ENCODE measurements at places on chromosomes 5 and 9.

- DNase-seq = no peak
These were observed 236.1 kb downstream of the ASTN2 start for GRCh38 chr9:117178596-117179375.

GRCh38 chr5:107464876-107465275, 205.9 kb downstream of the EFNA5 start:
- DNase-seq = no peak

- DNase-seq = no peak
These were observed 72.3 kb downstream of the ARSB start for GRCh38 chr5:78912811-78913210.

DNA sequence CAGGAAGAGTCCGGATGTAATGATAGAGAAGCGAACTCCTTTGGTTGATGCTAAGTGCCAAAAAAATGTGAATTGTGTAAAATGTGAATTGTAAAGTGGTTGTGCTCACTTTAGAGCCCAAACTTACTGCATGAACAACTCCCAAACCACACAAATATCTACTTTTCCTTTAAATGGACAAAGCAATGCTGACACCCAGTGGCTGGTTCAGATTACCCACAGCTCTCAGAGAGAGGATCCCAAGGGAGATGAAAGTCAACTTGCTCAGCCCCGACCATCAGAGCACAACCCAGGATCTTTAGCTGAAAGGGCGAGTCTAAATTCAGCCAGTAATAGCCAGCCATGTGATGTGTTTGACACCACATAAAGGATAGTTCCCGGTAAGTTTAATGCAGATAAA, 133.7 kb downstream of the NMUR2 start:
- DNase-seq = no peak

- DNase-seq = no peak
These were observed 42.5 kb upstream of the TAF1L start for GRCh38 chr9:32677931-32678330.

DNA sequence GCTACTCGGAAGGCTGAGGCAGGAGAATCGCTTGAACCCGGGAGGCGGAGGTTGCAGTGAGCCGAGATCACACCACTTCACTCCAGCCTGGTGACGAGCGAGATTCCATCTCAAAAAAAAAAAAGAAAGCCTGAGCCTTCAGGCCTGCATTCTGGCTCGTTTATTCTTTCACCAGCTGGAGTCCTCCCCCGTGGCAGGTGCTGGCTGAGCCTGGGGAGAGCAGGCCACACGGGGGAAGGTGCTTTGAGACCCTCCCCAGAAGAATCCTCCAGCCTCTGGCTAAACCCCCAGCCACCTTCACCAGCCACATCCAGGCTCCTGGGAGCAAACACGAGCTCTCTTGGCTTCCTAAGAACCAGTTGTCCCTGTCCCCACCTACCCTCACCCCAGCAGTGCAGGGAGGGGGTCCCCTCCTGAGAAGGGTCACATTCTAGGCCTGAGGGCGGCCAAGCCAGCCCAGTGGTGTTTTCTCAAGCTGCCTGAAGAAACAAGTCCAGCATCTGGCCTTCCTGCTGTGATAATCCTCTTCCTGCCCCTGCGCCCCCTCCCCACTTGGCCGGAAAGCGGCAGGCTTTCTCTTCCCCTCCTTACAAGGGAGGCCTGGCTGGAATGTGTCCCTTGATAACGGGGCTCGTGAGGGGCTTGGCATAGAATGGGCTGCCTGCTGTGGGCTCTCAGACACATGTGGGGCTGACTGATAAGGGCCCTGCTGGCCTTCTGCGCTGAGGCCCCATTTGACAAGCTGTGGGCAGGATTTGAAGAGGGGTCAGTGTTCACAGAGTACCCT, 41.5 kb downstream of the PLPP7 start:
- no peak for DNase-seq

- DNase-seq = no peak
These were observed 50.2 kb downstream of the IPPK start for GRCh38 chr9:92619601-92620300.

DNA sequence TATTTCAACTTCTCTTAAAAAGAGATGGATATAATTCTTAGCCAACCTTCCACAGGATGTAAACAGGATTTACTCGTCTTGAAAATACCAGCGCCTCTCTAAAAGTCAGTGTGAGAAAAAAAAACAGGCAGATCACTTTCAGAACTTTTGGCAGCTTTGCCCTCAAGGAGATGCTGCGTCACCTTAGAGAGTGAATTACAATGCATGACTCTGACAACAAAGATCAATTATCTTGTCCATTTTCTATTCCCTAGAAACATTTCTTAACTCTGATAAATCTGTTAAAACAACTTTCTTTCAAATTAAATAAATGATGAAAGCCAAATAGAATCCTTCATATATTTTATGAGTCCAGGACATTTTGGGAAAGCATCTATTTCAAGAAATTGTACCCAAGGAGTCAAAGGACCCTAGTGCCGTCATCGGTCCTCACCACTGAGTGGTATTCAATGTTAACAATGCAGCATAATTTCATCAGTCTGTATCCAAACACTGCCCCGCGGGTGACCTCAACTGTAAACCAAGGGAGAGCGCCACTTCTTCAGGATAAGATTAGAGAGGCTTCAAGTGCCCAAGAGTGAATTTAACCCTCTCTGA, 536.0 kb downstream of the PDE4D start:
- DNase-seq = no peak

DNA sequence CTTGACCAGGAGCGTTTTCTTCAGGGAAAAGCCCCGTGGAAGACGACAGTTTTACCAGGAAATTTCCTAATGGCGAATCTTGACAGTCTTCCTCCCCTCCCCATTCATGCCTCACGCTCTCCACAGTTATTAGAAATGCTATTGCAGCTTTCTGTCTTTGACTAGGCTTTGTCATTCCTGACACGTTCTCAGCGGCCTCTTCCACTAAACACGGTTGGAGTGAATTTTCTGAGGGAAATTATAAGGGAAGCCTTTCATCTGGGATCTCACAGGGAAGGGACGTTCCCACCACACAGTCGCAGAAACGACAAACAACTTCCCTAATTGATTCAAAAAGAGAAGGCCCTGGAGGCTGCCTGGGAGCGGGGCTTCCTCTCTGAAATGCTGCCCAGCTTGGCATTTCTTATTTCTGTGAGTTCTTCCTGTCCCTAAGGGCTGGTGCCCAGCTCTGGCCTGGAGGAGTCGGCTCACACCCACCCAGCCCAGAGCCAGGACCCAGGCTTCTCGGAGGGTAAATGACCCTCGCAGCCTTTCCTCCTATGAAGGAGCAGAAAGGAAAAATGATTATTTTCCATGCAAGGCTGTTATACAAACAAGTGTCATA, 57.1 kb upstream of the PPP1R26 start:
- DNase-seq = no peak

- no peak for DNase-seq
These were observed 5.1 kb upstream of the TESK1 start for GRCh38 chr9:35599763-35600604.

DNA sequence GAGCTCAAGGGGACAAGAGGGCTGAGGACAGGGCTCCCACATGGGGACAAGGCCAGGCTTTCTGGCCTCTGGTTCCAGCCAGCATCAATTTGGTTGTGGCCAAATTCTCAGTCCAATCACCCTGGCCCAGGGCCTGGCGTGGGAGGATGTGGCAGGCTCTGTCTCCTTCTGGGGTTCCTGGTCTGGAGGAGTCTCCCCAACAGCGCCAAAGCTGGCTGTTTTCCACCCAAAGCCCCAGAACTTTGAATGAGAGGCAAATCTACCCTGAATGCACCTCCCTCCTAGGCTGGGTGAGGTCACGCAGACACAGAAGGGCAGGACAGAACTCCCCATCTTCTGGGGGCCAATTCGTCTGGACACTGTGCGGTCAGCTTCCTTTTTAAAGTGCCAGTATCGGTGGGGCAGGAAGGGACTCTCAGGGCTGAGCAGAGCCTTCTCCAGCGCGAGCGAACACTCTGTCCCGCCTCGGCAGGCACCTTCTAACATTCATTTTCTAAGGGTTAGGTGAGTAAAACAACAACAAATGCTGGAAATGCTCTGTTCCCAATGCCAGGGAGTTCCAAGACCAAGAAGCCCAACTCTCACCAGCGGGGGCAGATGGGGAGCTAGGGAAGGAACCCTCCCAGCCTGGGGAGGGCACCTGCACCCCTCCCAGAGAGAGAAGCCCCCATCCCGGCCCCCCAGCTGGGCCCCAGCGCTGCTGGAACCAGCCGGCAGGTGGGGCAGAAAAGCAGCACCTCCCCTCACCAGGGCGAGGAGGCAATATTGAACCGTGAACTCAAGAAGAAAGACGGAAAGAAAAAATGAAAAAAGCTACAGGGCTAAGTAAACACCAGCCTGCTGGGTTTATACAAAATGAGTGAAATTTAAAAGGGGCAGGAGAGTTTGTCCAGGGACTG, 3.7 kb upstream of the DPM2 start:
- no peak for DNase-seq

Measured in transverse colon (tissue), 4 donors.